ENCODE measurements at places on chromosomes 2 and 18. TPM values are rescaled to one million over a fixed set of nuclear protein-coding genes. Genes with fewer than 3 reads are reported as not detected.
A peak's percentile ranks its signal among the peaks of the same experiment; 100 is the strongest.

- peak; percentile 75 for DNase-seq
- H3K27ac ChIP-seq: no peak overlapping the region
- H3K27me3 ChIP-seq: no peaks in the 10 kb centered on the region
These were observed 94.5 kb upstream of the TMEM178A start for GRCh38 chr2:39571111-39571731.

GRCh38 chr2:227447606-227448005 lies 24.4 kb upstream of the AGFG1 start:
- H3K36me3 ChIP-seq: no peaks in the 10 kb centered on the region
- no peak overlapping the region for H3K27ac ChIP-seq
- no peaks in the 10 kb centered on the region for H3K27me3 ChIP-seq
- no peak overlapping the region for H3K4me3 ChIP-seq
- no peaks in the 10 kb centered on the region for H3K4me1 ChIP-seq

Gene GATA6
- total RNA-seq: 12.3 TPM

DNA sequence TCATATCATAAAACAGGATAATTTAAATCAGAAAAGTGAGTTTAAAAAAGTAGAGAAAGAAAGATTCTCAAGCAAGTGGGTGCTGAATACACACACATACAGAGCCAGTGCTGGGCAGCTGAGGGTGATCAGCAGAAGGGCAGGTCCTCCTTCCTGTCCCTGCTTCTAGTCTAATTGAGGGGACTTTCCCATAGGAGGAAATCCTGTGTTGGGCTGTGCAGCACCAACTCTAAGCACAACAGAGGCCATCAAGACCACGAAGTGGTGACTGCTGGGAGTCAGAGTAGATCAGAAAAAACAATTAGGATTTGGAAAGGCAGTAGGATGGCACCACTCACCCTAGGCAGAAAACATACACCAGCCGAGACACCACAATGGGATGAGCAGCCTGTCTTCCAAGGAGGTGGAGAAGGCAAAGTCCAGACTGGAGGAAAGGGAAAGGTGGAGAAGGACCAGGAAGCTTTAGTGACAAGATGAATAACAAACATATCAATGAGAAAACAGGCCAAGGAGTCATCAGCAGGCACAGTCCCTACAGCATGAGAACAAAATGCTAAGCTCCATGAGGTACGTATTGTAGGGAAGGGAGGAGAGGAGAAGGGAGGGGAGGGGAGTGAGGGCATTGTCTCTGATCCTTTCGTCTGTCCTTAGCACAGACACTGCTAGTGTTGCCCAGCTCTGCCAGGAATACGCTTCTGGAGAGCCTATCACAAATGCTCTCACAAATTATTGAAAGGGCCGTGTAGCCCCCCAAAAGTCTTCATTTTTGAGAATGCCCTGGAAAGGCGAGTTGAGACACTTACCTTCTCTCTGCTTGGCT lies 16.7 kb upstream of the MSGN1 start:
- no peak overlapping the region for H3K27ac ChIP-seq
- no peaks in the 10 kb centered on the region for H3K36me3 ChIP-seq
- peaks cover 5% of the 10 kb centered on the region for H3K27me3 ChIP-seq
- H3K4me1 ChIP-seq: no peaks in the 10 kb centered on the region
- no peak for DNase-seq

- no peaks in the 10 kb centered on the region for H3K27me3 ChIP-seq
- H3K4me3 ChIP-seq: no peak overlapping the region
- no peaks in the 10 kb centered on the region for H3K36me3 ChIP-seq
- DNase-seq: no peak
- H3K4me1 ChIP-seq: no peaks in the 10 kb centered on the region
These were observed 101.7 kb upstream of the SP3 start for GRCh38 chr2:174066871-174067270.

GRCh38 chr2:86021396-86022378 lies 84.0 kb downstream of the POLR1A start:
- H3K4me3 ChIP-seq: no peak overlapping the region
- DNase-seq: no peak
- no peaks in the 10 kb centered on the region for H3K27me3 ChIP-seq
- H3K36me3 ChIP-seq: 0 out of 2 replicates have a peak, but pooled peaks cover 4% of the 10 kb centered on the region
- H3K4me1 ChIP-seq: peaks cover 17% of the 10 kb centered on the region

DNA sequence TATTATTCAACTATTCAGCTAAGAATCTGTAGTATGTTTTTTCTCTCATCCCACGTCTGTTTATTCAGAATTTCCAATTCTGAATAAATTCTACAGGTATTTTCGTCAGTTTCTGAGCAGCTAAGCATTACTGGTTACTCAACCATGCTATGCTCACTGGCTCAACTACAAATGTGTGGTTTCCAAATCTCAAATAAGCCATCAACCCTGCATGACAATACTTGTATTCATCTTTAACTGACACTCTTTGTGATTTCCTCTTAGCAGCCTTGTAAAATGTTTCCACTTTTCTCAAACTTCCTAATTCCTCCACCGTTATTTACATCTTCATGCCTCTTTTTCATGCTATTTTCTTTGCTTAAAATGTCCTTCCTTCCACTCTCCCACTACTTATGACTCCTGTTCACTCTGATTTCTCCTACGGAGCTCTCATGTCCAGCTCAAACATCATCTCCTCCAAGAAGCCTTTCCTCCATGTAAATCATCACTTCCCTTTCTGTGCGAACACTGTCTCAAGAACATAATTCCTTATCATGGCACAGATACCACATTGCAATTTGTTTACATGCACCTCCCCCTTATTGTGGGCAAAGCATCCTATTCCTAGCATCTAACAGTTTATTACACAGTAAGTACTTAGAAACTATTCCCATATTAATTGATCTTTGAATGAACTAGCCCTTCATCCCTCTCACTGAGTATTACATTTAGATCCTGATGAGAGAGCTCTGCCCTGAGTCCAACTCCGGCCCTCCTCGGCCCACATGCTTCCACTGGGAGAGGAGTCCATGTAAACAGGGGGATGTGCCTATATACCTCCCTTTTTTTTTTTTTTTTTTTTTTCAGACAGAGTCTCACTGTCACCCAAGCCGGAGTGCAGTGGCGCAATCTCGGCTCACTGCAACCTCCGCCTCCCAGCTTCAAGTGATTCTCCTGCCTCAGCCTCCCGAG lies 10.5 kb downstream of the CCDC88A start:
- H3K4me3 ChIP-seq: no peak overlapping the region
- H3K36me3 ChIP-seq: no peaks in the 10 kb centered on the region
- no peaks in the 10 kb centered on the region for H3K4me1 ChIP-seq

Gene SLC23A3
- total RNA-seq: 7.1 TPM

- no peaks in the 10 kb centered on the region for H3K36me3 ChIP-seq
- no peaks in the 10 kb centered on the region for H3K27me3 ChIP-seq
- no peak for DNase-seq
- H3K4me1 ChIP-seq: no peaks in the 10 kb centered on the region
These were observed 272.9 kb downstream of the CDH20 start for GRCh38 chr18:61606068-61606660.

GRCh38 chr2:134132490-134132857 lies 121.4 kb upstream of the MGAT5 start:
- H3K4me1 ChIP-seq: no peaks in the 10 kb centered on the region
- no peaks in the 10 kb centered on the region for H3K27me3 ChIP-seq
- no peak for DNase-seq
